Smooth muscle cell of the brain vasculature (primary cell): ENCODE measurements at places on chromosomes 12 and 14.
A peak's percentile ranks its signal among the peaks of the same experiment; 100 is the strongest.

GRCh38 chr12:94458877-94459727, 565 bp downstream of the CEP83 start:
- DNase-seq = peak; percentile 4

DNA sequence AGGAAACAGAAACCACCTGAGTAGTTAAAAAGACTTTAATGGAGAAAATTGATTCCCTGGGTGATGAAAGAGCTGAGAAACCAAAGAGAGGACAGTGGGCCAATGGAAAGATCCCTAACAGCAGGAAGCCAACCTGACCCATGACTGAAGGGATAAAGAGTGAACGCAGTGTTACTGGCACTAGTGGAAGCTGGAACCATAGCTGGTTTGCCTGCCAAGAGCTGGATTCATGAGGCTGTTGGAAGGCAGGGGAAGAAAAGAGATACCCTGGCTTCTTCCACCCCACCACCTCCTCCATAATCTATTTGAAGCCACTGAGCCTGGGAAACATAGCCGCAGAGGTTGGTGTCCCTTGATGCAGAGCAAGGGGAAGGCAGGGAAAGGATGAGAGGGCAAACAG, 125.5 kb upstream of the PRKD1 start:
- no peak for DNase-seq

- no peak for DNase-seq
These were observed 112.0 kb downstream of the ANO6 start for GRCh38 chr12:45327823-45328383.

DNA sequence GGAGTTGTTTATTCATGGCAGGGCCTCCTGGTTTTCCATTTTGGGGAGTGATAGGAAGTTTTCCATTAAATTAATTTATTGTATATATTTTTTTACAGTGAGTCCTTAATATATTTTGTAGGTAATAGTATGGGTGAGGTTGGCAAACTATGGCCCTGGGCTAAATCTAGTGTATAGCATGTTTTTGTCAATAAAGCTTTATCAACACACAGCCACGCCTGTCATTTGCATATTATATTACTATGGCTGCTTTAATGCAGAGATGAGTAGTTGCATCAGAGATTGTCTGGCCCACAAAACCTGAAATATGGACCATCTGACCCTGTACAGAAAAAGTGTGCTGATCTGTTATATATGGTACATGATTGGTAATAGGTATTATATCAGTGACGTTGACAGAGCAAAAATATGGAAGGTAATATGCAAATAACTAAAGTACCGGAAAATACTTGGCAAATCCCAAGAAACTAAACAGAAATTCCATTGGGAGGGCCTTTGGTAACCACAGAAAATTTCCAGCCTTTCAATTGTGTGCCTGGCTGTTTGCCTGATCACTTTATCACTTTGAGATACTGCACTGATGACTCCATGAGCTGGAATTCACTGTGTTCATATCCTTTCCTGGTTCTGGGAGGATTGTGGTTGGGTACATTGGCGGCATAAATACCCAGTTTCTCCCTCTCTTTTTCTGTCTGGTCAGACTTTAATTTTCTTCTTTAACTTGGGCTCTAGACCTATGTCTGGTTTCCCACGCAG, 61.7 kb upstream of the RFLNA start:
- no peak for DNase-seq

GRCh38 chr14:105059035-105059924, 6.0 kb downstream of the GPR132 start:
- DNase-seq = no peak

- DNase-seq = no peak
These were observed 47.3 kb upstream of the TMCC3 start for GRCh38 chr12:94697631-94698030.

DNA sequence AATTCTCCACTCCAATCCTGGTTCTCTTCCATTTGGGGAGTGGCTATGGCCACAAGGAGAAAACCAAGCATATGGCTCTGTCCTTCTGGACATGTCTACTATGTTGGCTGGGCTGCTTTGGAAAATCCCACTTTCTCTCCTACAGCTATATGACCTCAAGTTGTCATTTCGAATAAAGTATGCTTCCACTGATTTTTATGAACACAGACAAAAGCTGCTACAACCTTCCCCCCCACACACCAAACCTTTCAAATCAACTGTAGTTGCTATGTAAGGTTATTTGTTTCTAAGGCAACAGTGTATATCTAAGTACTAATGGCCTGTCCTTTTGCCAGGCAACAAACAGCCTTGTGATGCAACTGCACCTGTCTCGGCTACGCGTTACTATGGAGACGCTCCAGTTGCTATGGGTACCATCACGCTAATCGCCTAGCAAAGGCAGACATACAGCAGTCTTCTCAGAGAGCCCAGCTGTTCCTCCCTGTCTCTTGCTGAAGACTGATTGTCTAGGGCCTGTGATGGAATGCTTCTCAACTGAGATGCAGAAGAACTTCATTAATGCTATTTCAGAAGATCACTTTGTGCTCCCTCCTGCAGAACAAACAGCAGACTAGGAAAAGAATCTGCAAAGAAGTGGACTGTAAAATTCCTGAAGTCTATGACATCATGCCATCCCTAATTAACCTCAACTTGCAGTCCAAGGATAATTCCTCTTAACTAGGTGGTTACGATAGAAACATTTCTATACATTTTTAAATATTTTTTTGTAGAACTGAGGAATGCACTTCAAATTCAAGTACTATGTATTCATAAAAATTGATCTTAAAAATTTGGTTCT, 67.6 kb downstream of the FOXN3 start:
- DNase-seq = no peak

- no peak for DNase-seq
These were observed 50.6 kb downstream of the BCL11B start for GRCh38 chr14:99221445-99221844.

DNA sequence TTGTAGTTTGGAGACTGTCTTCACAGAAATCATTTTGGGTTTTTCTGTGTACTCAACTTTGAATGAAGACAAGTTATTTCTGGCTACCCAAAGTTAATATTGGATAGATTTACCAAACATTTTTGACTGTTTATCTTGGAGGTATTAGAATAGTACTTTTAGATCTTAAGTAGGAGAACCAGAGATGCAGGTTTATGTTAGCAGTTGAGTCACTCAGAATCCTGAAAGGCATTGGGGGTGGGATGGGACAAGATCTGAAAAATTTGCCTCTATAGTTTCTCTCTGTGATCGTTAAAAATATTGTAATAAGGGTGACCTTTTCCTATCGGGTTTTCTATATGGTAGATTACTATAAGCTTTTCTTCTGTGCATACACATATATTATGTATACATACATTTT, 112.3 kb downstream of the TTC6 start:
- no peak for DNase-seq

- no peak for DNase-seq
These were observed 45.1 kb downstream of the ARID2 start for GRCh38 chr12:45774508-45775162.

- no peak for DNase-seq
These were observed 56.6 kb downstream of the METTL25 start for GRCh38 chr12:82414926-82415325.

GRCh38 chr12:79206871-79207270, 342.3 kb downstream of the SYT1 start:
- no peak for DNase-seq

DNA sequence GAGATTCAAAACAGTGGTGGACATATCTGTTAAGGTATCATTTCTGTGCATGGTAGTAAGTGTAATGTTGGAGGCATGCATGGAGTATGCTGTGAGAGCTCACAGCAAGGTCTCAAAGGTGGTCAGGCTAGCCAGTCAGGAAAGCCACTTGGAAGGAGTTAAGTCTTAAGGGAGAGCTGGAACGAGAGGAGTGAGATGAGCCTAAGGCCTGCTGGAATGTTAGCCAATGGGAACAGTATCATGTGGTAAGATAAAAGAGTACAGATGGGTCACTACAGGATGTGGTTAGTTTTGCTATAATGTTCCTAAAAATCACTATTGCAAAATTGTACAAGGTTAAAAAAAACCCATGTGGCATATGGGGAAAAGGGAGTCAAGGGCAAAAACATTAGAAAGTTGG, 311.7 kb upstream of the E2F7 start:
- no peak for DNase-seq

DNA sequence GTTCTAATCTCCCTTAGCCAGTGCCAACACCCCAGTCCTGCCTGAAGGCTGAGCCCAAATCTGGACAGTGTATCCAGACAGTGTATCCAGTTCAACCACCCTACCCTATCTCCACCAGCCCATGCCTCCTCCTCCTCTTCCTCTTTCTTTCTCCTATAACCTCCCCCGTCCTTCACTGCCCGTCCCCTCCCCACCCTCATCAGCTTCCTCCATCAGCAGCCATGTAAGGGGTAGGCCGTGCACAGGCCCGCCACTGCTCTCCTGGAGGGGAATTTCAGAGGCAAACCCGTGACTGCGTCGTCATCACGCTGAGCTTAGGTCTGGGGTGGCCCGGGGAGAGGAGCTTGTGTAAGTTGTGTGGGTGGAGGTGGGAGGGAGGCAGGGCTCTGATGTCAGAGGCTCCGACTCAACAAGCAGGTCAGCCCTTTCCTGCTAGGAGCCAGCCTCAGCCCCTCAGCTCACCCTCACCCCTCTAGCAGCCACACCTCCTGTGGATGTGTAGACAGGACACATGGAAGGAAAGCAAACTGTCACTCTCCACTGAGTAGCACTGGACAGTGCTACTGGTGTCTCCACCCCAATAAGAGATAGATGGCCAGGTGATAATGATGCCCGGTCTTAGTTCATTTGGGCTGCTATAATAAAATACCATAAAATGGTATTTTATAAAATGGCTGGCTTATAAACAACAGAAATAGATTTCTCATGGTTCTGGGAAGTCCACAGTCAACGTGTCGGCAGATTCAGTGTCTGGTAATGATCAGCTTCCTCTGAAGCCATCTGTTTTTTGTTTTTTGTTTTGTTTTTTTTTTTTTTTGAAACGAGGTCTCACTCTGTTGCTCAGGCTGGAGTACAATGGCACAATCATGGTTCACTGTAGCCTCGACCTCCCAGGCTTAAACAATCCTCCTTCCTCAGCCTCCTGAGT, 50.5 kb downstream of the IRF2BPL start:
- DNase-seq = no peak

- no peak for DNase-seq
These were observed 35.9 kb upstream of the PZP start for GRCh38 chr12:9243999-9244649.

DNA sequence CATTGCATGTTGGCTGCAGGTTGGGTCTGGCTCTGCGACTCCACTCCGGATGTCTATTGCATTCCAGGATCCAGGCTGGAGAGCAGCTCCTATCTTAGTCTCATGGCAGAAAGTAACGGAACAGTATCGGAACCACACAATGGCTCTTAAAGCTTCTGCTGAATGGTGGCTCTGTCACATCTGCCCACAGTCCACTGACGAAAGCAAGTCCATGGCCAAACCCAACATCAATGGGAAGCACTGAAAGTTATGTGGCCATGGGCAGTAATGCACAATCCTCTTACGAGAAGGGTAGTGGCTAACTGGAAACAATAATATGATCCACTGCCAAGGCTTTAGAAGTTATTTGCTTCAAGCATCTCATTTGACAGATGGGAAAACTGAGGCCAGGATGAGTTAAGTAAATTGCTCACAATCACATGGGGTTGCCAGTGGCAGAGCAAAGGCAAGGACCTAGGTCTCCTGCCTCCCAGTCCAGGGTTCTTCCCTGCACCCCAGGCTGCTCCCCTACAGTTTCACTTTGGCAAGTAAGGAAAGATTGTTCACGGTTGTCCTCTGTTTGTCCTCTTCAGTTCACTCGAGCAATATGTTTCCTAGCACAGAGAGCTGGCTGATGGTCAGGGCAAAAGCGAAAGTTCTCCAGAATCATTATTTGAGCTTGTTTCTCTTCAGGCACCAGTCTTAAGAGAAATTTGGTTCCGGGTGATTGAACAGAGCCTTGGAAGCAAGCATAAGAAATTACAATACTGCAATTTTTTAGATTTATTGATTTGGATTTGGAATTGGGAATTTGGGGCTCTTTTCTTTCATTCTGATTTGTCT, 54.2 kb downstream of the CKAP4 start:
- DNase-seq = no peak

- no peak for DNase-seq
These were observed 3.7 kb upstream of the DENND5B start for GRCh38 chr12:31594681-31595080.

DNA sequence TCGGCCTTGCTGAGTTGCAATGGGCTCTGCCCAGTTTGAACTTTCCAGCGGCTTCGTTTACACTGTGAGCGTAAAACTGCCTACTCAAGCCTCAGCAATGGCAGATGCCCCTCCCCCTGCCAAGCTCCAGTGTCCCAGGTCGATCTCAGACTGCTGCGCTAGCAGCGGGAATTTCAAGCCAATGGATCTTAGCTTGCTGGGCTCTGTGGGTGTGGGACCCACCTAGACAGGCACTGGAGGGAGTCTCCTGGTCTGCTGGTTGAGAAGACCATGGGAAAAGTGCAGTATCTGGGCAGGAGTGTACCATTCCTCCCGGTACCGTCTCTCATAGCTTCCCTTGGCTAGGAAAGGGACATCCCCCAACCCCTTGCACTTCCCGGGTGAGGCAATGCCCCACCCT, 88.2 kb downstream of the KLHL28 start:
- DNase-seq = no peak

GRCh38 chr12:116148844-116149243, 128.6 kb downstream of the MED13L start:
- no peak for DNase-seq

GRCh38 chr12:27859648-27860047, 79.6 kb upstream of the MANSC4 start:
- no peak for DNase-seq

GRCh38 chr14:54394596-54394995, 2.2 kb upstream of the CDKN3 start:
- DNase-seq = no peak

GRCh38 chr14:43877351-43877960, 629.6 kb downstream of the FSCB start:
- no peak for DNase-seq

DNA sequence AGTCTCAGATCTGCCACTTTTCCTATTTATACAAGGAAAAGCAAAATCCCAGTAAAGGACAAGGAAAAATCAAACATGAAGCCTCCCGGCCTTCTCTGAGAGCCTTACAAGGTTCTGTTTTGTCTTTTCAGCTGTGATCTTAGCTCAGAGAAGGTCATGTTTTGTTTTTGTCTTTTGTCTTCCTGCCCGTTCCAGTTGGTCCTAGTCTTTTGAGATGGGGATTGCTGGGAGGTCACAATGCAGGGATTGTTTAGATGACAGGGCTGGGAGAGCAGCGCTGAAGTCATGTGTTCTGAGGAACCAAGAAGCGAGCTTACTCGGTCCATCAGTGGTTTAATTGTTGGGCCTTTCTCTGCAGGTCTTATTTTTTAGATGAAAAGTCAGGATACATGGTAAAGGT, 6.0 kb downstream of the PLEKHH1 start:
- DNase-seq = no peak
